ENCODE measurements at places on chromosomes 3 and 15. TPM values are rescaled to one million over a fixed set of nuclear protein-coding genes. Genes with fewer than 3 reads are reported as not detected.

- DNase-seq: no peak
Observed at GRCh38 chr3:114789803-114790202, 357.3 kb downstream of the ZBTB20 start.

The GUCA1C gene
- total RNA-seq: not detected

The GOLGA6D gene
- not detected for total RNA-seq

The MED12L gene
- 0.49 TPM for total RNA-seq

The FANCD2OS gene
- total RNA-seq: not detected

DNA sequence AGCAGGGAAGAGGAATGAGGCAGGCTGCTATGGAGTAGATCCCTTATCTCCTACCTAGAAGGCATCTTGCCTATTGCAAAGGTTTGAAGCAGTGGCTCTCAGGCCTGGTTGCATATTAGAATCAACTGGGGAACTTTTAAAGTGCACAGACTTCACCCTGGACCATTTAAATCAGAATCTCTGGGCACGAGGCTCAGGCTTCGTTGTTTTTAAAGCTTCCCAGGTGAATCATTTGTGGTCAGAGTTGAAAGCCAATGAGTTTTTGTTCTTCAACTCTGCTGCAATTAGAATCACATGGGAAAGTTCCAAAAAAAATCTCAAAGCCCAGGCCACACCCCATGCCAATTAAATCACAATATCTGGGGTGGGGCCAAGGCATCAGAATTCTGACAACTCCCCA lies 773.1 kb downstream of the AGBL1 start:
- no peak for DNase-seq

DNA sequence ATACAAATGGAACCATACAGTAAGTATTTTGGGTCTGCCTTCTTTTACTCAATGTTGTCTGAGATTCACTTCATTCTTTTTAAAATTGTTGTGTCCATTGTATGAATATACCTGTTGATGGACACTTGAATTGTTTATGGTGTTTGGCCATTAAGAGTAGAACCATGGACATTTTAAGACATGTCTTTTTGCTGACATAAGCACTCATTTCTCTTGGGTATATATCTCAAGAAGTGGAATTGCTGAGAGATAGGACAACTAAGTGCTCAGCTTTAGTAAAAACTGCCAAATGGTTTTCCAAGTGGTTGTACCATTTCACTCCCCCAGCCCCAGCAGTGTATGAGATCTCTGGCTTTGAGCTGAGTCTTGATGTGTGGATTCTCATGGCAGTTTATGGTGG lies 28.2 kb downstream of the POMGNT2 start:
- no peak for DNase-seq

- no peak for DNase-seq
Observed at GRCh38 chr3:28917895-28918475, 362.9 kb upstream of the RBMS3 start.

The SUSD5 gene
- total RNA-seq: 2.8 TPM

The INKA1 gene
- 3.1 TPM for total RNA-seq

GRCh38 chr3:124997303-124998246 lies 58.2 kb downstream of the HEG1 start:
- no peak for DNase-seq

Data from Right ventricle myocardium inferior (tissue), 1 donor.